ENCODE measurements at places on chromosomes 5 and 9.
A peak's percentile ranks its signal among the peaks of the same experiment; 100 is the strongest.

- DNase-seq, result no peak
These were observed 51.1 kb upstream of the SMARCA2 start for GRCh38 chr9:1964093-1964492.

GRCh38 chr9:101360647-101361046, 24.2 kb downstream of the BAAT start:
- no peak for DNase-seq

GRCh38 chr9:38026021-38026809, 42.8 kb downstream of the SHB start:
- peak; percentile 95 for DNase-seq

- DNase-seq, result peak; percentile 45
These were observed 19.8 kb downstream of the TRIP13 start for GRCh38 chr5:912280-913091.

GRCh38 chr9:110874963-110875674, 163.2 kb downstream of the LPAR1 start:
- no peak for DNase-seq

- DNase-seq, result no peak
These were observed 469.3 kb downstream of the SPATA31D1 start for GRCh38 chr9:82457891-82458290.

Data from GM23248 (cell line).